Anterior cingulate cortex (tissue), 58 donors: ENCODE measurements at places on chromosomes 2 and 18.
A peak's percentile ranks its signal among the peaks of the same experiment; 100 is the strongest.

GRCh38 chr2:169741-170140 lies 94.1 kb downstream of the SH3YL1 start:
- DNase-seq, result no peak

GRCh38 chr2:98379311-98380202 lies 33.3 kb downstream of the CNGA3 start:
- no peak for DNase-seq

DNA sequence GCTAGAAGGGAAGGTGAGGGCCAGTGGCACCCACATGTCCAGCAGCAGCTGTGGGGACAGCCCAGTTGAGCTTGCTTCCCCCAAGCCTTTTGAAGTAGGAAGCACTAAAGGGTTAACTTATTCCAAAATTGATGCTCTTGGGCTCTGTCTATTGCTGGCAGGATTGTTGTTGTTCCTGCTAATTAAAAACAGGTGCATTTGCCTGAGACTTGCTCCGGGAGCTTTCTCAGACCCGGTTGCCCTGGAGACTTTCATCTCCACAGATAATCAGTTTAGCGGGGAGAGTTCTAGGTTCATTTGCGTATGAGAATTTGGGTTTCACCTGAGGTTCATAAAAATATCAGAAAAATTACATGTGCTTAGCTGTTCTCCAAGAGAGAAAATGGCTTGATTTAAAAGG lies 277.3 kb downstream of the LRATD1 start:
- DNase-seq, result no peak

DNA sequence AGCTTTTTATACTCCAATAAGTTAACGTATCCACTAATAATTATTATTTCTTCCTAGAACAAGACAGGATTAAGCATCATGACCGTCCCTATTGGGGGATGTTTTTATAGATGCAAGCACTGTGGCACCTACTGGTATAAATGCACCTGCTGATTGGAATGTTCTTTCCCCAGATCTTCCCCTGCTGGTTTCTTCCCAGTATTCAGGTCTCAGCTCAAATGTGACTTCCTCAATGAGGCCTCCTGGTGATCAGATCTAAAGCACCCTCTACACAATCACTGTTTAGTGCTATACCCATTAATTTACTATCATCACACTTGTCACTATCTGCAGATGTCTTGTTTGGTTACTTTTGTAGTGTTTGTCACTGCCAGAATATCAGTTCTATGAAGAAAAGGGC lies 3.9 kb upstream of the TYMS start:
- no peak for DNase-seq

- no peak for DNase-seq
Measured at GRCh38 chr2:96353606-96354101, 18.1 kb downstream of the NCAPH start.

DNA sequence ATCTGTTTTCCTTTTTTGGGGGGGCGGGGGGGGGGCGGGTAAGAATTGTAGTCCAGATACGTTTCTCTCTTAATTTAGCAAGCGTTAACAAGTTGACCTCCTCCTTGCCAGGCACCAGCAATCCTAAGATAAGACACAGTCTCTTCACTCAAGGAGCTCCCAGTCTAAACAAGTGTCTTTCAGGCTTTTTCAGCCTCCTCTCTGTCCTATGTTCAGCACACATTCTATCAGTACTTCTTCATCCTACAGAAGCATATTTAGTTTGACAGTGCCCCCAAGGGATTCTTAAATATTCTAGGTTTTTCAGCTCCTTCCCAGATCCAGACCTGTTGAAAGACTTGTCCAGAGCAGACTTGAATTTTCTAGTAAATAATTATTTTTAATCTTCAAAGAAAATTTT lies 2.7 kb downstream of the PPP1CB start:
- DNase-seq, result no peak

DNA sequence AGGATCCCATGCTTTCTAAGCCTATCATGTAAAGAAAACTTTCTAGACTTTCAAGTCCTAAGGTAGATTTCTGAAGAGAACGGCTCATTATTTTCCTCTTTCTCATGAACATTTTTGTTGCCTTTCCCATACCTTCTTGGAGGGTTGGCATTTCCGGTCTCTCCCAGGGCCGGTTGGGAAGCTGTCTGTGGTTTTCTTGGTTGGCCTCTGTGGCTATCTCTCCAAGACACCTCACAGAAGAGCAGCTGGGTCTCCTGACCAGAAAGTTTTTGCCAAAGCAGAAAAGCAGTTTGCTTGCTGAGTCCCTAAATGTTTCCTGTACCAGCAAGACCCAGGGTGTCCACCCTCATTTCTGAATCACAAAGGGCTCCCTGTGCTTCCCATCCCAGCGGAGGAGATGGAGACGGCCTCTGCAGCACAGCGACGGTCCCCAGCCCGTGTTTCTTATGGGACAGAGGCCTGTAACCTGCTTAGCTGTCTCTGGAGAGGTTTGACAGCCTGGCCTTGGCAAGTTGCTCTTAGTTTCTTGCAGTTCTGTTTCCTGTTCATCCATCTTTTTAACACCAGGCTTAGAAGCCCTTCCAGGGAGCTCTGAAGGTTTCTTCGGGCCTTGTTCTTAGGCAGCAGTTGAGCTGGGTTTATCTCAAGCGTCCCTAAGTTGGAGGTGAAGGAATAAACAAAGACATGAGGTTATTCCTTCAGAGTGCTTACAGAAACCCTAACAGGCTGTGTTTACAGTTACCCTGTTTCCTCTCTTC lies 39.8 kb downstream of the GREB1 start:
- no peak for DNase-seq

DNA sequence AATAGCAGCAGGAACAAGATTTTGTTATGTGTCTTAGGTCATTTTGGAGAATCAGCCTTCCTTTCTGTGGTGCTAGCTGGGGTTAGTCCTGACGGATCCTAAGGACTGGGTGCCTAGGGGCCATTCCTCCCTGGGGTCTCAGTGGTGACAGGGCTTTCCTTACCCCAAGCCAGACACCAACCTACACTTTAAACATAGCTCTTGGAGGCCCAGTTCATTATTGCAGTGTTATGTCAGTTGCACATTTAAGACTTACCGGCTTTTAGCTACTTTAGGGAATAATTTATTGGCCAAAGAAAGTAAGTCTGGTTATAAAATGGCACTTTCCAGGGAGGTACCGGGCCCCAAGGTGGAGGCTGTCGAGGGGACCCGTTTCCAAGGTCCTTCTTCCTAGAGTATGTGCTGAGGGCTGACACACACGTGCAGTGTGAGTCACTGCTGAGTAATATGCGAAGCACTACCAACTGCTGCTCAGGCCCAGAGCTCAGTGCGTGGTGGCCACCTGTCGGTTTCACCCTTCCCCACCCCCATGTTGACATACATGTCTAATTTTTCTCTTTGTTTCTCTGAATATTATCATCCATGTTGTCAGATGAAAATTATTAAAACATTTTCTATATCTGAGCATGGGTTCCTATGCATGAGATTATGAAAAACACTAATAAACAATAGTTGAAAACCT lies 37.0 kb upstream of the GRHL1 start:
- no peak for DNase-seq

DNA sequence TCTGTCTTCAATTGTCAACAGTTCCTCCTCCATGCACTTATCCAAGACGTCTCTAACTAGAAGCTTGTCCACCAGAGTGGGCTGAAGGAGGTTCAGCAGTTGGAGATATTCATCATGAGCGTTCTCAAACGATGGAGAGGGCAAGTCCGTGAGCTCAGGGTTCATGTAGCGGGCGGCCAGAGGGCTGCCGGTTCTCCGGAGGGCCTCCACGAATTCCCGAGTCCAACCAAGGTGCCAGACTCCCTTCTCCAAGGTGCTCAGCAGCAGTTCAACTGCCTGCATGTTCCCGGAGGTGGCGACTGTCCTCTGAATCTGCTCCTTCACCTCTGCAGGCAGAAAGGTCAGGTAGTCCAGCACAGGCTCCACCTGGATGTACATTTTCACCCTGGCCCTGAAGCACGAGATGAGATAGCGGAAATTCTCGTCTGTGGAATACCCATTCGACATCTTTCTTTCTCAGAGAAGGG lies 590 bp downstream of the IFIH1 start:
- no peak for DNase-seq

GRCh38 chr2:26668856-26669750 lies 23.4 kb upstream of the KCNK3 start:
- DNase-seq, result no peak

- no peak for DNase-seq
Measured at GRCh38 chr2:33222309-33222708, 254.1 kb upstream of the RASGRP3 start.

DNA sequence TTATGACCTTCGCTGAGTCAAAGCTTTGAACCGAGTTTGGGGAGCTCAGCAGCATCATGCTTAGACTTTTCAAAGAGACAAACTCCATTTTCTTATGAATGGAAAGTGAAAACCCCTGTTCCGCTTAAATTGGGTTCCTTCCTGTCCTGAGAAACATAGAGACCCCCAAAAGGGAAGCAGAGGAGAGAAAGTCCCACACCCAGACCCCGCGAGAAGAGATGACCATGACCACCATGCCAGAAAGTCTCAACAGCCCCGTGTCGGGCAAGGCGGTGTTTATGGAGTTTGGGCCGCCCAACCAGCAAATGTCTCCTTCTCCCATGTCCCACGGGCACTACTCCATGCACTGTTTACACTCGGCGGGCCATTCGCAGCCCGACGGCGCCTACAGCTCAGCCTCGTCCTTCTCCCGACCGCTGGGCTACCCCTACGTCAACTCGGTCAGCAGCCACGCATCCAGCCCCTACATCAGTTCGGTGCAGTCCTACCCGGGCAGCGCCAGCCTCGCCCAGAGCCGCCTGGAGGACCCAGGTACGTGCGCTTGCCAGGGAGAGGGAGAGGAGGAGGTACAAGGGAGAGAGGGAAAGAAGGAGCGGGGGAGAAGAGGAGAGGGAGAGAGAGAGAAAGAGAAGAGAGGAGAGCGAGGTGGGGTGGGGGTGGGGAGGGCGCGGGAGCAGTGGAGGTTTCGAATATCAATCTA lies at the start of gene DLX1:
Gene DLX1, plus strand, starts transcription at position 48 of the 700 bp plus-strand sequence. Its CDS starts 171 bp downstream, at position 219.
- no peak for DNase-seq

DNA sequence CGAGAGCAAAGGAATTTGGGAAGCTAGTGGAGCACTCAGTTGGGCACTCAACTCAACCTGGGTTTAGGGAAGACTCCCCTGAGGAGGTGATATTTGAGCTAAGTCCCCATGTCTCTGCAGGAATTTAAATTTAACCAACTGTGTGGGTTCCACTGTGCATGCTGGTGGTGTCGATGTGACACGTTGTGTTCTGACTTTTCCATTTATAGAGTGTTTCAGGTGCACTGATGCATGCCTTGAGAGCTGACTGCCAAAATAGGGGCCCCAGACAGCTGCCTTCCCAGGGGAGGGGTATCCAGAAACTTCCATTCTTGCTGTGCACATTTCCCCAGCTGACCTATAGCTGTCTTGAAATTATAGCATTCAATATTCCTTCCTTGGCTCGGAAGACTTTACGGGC lies 63.7 kb upstream of the BCL2L11 start:
- no peak for DNase-seq

- DNase-seq, result no peak
Measured at GRCh38 chr2:42421157-42421485, 60.1 kb upstream of the COX7A2L start.

- no peak for DNase-seq
Measured at GRCh38 chr2:11866358-11867335, 120.2 kb downstream of the LPIN1 start.

DNA sequence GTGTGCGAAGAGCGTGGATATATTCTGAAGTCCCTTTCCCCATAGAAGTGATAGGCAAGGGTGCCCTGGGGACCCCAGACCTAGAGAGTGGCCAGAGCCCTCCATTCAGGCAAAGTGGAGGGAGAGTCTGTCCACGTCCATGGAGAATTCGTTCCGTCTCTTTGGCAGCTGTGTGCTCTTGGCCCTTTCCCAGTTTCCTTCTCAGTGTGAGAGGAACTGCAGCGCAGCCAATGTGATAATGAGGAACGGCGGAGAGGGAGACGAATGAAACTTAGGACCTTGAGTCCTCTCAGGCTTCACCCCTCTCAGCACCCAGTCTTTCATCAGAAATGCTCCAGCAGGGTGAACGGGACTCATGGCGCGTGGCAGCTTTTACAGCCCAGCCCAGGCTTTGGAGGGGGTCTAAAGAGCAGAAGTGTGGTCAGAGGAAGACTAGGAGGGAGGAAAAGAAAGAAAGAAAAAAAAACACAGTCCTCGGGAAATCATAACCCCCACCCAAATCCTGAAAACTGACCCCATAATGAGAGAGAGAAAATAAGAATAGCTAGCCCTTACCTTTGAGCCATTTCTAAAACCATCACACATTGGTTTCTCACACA lies 95.0 kb upstream of the RIOK3 start:
- peak; percentile 40 for DNase-seq

GRCh38 chr2:6073191-6074088 lies 381.3 kb downstream of the SOX11 start:
- DNase-seq, result no peak

GRCh38 chr18:26941584-26941983 lies 76.1 kb upstream of the AQP4 start:
- no peak for DNase-seq

GRCh38 chr2:2926858-2927175 lies 450.8 kb downstream of the EIPR1 start:
- DNase-seq, result no peak

DNA sequence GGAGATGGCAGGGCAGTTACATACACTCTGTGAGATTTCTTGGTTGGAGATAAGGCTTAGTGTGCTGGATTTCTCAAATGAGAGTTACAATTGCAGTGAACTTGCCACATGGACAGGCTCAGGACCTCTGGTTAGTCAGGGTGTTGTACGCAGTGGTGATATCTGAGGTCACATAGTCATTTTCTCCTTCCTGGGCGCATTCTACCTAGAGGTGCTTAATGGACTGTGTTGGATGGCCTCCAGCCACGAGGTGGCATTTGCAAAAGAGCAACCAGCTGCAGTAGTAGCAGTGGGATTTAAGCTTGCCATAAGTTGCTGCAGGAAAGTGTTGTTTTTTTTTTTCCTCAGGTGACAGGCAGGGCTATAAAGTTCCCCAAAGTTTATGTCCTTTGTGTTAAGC lies 173.8 kb upstream of the TMEM200C start:
- DNase-seq, result no peak

DNA sequence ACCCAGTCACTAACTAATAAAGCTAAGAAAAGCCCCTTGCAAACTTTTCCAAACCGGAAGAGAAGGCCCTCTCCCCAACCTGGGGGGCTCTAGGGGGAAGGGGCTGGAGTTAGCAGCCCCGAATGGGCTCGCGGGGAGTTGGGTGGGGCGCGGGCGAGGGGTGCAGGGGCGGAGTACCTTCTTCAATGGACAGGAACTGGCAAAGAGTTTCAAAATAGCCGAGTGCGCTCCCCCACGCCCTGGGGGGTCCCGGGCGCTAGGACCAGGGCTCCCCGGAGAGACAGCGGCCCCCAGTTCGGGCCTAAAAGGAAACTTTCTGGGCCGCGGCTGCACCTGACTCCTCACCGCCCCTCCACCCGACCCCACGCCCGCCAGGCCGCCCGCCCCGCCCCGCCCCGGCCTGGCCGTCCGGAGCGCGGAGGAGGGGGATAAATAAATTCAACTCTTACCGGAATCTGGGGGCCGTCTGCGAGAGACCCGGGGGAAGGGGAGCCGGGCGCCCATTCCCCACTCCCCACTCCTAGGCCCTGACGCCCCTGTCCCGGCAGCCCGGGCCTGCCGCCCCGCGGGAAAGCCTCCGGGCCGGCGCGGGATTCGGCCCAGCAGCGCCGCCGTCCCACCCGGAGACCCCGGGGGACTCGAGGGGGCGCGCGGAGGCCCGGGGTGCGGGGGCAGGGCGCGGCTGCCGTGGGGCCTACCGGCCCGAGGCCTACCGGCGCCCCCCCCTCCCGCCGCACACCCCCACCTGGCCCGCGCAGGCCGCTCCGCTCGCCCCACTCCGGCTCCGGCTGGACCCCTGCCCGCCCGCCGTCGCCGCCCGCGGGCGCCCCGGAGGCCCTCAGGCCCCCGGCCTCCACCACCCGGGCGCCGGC lies 868 bp downstream of the INO80D start:
- peak; percentile 49 for DNase-seq

GRCh38 chr2:200225951-200226350 lies 80.5 kb upstream of the SPATS2L start:
- peak; percentile 17 for DNase-seq

GRCh38 chr2:235541016-235541415 lies 47.2 kb downstream of the AGAP1 start:
- no peak for DNase-seq
